NCI-H2029 (cell line): ENCODE measurements at places on chromosomes 16 and 17.

GRCh38 chr17:7502987-7503386, 18.8 kb downstream of the POLR2A start:
- no peak for DNase-seq

DNA sequence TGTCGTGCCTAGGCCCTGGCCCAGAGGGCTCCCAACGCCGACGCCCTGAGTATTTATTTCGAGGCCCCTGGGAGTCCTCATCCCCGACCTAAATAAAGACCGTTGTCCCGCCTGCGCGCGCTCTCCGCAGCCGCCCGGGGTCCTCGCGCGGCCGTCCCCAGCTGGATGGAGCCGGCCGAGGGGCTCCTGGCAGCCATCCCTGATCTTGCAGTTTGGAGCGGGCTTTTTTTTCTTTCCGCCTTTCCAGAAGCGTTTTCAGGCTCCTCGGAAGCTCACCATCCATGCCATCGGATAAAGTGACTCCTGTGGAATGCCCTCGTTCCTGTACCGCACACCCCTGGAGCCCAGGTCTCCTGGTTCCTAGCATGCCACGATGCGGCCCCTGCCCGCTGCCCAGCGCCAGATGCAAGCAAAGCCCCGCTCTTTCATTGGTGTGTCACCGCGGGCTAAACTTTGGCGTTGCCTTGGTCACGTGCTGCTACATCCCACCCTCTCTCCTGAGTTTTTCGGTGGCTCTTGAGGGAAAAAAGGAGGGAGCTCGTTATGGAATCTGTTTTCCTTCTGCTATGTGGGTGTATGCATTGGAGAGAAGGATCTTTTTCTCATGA, 716 bp downstream of the TMEM94 start:
- no peak for DNase-seq

DNA sequence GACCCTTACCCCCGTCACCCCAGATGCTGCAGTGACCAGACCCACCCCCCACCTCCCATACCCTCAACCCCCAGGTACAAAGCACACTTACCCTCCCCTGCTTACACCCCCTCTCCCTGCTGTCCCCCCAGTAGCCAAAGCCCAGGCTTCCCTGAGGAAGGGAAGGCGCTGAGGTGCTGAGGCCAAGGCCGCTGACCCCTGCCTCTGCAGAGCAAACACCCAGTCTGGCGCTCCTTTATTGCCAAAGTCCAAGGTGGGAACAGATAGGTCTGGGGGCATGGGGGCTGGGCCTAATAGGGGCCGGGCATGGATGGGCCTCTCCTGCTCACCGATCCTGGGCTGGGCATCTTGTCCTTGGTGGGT, 683 bp downstream of the LCAT start:
- DNase-seq: no peak

DNA sequence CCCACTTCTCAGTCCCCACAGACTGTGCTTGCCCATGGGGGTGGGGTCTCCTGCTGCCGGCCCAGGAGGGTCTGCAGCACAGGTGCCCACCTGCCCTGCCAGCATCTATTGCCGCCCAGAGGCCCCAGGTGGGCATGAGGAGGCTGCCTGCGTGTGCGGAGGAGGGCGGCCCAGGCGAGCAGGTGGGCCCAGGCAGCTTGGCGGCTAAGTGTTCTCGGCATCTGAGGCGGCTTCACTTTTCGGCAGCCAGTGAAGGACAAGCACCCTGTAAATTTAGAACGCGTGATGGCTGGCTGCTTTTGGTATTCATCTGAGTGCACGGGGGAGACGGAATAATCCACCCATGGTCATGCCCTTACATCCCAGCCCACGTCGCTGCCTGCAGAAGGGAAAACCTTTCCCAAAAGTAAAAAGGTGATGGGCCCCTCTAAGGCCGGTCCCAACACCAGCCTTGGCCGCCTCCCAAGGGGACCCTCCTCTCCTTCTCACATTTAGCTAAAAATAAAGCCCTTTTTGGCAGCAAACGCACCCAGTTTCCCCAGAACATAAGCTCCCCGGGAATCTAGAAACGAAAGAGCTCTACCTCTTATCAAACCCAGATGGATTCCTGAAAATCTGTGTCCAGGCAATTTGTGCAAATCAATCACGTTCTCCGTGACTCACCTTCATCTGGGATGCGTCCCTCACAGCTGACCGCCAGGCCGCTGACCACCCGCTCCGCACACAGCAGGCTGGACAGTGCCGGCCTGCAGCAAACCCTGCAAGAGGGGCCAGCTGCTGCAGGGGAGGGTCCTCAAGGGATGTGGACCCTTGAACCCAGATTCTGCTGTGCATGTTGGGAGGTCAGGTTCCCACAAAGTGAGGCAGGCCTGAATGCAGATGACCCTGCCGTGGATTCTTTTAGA, 79.4 kb downstream of the RBFOX3 start:
- DNase-seq: no peak

DNA sequence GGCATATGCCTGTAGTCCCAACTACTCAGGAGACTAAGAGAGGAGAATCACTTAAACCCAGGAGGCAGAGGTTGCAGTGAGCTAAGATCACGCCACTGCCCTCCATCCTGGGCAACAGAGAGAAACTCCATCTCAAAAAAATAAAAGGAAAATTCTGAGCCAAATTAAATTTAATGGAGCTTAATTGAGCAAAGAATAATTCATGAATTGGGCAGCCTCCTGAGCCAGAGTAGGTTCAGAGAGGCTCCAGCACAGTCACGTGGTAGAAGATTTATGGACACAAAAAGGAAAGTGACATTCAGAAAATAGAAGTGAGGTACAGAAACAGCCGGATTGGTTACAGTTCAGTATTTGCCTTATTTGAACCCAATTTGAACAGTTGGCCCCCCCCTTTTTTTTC, 10.9 kb downstream of the VPS35L start:
- DNase-seq: no peak

DNA sequence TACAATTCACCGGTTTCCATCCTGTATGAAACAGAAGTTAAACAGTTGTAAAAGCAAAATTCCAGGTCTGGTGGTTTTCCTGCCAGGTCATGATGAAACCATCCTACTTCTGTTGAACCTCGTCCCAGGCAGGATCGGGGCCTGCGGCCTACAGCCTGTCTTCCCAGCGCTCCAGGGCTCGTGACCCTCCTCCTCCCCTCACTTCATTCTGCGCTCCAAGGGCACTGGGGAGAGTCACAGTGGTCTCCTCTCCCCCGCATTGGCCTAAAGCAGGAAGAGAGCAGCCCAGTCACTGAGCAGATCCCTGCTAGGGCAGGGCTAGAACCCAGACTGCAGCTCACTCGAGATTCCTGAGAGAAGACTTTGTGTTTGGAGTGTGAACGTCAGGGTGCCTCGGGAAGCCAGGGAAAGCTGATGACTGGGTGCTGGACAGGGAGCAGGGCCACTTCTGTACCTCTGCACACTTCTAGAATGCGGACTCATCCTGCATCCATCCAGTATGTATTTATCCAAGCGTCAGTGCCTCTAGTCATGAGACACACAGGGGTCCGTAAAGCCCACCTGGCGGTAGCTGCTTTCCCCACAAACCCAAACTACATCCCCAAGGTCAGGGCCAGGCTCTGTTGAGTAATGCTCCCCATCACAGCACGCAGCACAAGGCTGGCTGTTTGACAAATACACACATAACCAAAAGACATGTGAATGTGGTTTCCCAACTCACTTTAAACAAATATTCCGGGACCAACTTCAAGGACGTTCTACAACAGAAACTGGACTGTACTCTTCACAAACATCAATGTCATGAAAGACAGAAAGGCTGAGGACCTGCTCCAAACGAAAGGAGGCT, 1.7 kb upstream of the ITGAE start:
- DNase-seq: no peak

DNA sequence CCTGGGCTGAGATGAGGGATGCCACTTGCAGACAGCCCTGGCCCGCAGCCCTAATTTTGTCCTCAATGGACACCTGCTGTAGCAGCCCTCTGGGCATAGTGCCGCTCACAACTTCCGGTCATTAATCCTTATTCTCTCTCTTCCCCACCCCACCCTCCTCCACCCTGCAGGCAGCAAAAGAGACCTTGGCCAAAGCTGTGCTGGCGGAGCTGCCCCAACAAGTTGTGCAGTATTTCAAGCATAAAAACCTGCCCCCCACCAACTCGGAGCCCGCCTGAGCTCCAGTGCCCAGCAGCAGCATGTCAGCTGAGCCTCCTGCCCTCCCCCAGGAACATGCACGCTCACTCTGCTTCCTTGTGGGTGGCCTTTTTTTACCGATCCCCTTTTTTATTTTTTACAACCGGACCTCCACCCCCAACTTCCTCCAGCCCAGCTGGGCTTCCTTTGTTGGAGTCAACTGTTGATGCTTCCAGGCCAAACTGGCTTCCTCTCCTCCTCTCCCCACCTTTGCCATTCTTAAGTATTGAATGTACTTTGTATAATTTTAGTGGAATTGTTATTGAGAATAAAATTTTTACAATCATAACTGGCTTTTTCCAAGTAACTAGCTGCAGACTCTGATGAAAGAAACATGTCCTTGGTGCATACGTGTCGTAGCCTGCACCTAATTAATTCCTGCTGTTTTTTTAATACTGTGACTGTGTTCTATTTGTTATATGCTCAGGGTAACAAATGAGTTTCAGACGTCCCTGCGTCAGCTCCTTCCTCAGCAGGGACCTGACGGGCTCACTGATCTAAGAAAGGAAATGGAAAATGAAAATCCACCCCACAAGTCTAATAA, 38.2 kb downstream of the PSME3IP1 start:
- DNase-seq: no peak

- DNase-seq: no peak
These were observed 63.9 kb downstream of the BANP start for GRCh38 chr16:88014954-88015805.

DNA sequence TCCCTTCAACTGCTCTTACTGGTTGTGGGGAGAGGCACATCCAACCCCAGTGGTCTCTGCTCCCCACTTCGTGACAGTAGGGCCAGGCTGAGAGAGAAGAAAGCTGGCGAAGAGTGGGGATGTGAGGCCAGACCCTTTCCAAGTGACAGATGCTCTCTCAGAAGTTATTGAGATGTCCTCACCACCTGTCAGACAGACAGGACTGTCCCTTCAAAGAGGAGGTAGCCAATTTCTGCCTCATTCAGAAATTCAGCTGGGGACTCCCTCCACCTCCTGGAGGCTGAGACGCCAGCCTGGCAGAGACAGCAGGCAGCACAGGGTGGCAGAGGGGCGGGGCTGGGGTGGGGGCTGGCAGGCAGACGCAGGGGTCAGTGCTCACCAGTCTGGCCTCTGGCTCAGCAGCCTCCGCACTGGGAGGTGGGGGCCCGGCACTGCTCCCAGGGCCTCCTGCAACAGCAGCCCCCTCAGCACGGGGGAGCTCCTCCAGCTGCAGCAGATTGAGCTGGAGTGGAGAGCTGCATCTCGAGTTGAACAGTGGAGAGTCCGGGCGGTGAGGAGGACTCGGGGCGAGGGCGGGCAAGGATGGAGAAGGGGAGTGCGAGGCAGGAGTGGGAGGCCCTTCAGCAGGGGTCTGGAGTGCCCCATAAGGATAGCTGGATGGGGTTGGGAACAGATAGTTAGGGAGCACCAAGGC, 9.2 kb downstream of the PER1 start:
- DNase-seq: no peak

GRCh38 chr17:47607481-47607880, 42.2 kb upstream of the KPNB1 start:
- no peak for DNase-seq

DNA sequence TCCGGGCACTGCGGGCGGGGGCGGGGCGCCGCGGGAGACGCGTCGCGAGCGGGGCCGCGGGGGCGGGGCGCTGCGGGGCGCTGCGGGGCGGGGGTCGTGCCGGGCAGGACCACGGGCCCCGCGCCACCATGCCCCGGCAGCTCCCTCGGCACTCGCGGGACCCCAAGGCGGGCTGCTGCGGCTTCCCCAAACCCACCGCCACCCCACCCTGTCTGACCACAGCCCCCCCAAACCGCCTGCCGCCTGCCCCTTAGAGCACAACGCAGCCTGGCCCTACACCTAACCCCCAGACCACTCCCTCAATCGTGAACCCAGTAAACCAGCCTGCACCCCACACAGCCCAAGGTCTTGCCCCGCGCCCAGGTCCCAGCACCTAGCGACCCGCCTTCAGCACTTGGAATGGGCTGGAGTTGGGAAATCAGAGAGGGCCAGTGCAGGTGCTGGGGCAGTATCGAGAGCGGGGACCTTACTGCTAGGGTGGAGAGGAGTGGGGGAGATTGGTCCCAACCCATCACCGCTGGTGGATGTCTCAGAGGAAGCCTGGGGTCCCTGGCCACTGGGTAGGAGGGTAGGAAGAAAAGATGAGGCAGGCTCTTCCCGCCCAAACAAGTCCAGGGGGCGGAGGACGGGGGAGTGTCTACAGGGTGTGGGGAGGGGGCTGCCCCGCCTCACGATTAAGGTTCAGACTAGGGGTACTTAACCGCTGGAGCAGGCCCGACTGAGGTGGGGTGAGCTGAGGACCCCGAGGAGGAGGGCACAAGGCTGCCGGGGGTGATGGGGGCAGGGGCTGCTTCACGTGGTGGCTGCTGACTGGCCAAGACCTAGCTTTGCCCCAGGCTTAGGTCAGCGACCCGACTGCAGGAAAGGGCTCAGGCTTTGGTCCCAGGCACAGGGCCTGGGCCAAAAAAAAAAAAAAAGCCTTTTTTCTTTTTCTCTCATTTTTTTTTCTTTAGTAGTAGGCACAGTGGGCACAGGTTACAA, 539 bp upstream of the VAMP2 start:
- DNase-seq: no peak

GRCh38 chr16:86909359-86910160, 331.2 kb downstream of the FOXL1 start:
- DNase-seq: no peak

DNA sequence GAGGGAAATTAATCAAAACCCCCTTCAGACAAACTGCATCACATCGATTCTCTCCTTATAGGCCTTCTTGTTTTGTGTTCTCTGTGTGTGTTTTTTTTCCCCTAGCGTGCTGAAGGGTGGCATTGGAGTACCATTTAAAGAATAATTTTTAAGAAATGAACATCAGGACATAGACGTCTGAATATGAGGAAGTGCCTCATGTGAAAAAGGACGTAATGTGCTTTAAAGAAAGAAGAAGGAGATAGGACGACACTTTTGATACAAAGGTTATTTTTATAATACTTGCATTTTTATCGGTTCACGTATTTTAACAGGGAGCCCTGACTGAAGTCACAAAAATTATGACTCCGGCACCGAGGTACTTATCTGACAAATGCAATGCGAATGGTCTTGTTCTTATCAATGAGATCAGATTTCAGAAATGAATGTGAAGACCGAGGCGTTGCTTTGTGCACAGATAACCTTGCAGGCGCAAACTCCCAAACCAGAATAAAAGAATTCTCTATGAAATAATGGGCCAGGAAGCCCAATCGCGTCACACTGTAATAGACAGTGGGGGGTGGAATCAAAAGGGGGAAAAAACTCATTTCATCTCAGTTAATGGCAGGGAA, 606.3 kb downstream of the MAF start:
- DNase-seq: no peak

DNA sequence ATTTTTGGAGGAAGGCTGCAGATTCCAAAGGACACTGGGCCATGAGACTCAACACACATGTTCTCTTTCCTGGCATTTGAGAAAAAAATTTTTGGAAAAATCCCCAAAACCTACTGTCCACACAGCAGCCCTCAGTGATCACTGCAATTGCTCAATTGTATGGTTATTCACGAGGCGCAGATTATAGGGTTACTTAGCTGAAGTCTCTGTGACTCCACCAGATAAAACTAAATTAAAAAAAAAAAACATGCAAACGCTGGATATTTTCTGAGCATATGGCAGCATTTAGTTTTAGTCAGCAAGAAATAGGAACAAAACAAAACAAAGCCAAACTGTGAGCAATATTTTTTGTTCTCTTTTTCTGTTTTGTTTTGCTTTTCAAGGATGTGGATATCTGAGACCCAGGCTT, 83.8 kb upstream of the FAM20A start:
- DNase-seq: no peak
